ENCODE measurements at places on chromosomes 12 and 14.
A peak's percentile ranks its signal among the peaks of the same experiment; 100 is the strongest.

DNA sequence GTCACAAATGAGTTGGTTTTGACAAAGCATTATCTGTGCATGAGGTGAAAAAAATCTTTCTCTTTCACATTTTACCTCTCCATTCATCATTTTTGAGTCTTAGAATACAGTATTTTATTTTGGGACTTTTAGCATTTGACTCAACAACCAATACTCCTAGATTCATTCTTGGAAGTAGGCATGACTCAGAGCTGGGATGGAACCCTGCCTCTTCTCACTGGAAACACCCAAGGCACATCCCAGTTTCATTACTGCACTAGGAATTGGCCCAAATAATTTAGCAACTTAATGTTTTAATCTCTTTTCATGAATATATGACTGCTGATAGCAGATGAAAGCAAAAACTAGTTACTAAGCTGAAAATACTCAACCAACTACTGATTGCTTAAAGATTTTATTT lies 3.3 kb upstream of the PDZRN4 start:
- no peak for DNase-seq

- no peak for DNase-seq
Measured at GRCh38 chr12:18939051-18939450, 190.5 kb upstream of the PLEKHA5 start.

DNA sequence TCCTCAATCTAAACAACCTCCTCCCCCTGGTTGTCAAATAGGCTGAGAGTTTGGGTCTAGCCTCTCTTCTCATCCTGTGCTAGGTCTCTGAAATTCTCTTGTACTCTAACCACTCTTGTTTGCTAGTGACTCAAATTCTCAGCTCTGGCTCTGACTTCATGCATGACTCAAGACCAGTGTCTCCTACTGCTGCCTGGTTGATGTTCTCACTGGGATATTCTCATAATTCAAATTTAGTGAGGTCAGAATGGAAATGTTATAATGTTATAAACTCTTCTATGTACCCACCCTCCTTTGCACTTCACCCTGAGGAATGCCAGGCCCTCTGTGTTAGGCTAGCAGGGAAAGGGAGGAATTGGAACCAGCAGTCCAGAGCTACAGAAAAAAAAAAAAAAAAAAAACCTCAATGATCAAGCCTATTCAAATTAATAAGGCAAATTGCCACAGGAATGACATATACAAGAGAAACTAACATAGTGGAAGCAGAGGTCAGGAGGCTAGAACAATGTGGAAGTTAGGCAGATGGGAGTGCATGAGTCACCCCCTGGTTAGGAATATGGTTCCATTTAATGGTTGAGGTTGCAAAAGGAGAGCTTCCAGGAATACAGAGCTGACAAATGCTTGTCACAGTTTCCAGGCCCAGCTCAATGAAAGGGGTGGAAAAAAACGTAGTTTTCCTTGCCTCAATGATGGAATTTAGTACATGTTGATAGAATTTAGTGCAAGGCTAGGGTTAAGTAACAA lies 459.5 kb downstream of the RMST start:
- no peak for DNase-seq

DNA sequence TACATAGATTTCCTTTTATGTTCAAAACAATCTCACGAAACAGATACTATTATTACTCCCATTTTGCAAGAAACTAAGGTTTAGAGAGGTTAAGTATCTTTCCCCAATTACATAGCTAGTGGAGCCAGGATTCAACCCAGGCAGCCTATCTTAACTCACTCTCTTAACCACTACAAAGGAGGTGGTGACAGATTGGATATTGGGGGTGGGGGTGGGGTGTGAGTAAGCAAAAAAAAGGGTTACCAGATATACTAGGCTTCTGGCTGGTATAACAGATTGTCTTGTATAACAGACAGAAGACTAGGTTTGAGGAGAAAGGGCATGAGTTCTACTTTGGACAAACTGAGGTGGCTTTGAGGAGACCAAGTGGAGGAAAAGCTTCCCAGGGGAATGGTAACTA lies 2.1 kb downstream of the GMFB start:
- DNase-seq, result peak; percentile 13

DNA sequence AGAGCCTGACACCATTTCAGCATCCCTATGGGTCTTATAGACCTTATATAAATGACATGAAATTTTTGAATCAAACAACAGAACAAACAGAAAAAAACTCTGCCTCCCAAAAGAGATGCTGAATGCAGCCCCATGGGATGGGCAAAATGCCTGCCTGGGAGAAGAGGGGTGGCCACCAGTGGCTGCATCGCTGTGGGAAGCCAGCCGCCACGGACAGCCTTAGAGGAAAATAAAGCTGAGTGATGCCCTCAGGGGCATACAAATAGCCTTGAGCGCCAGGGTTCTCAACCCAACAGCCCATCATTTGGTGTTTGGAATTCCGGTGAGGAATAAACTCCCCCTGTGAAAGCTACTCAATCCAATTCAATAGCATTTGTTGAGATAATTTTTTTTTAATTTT lies 22.9 kb downstream of the SYNE3 start:
- no peak for DNase-seq

- no peak for DNase-seq
Measured at GRCh38 chr12:121958541-121959240, 40.3 kb downstream of the CFAP251 start.

DNA sequence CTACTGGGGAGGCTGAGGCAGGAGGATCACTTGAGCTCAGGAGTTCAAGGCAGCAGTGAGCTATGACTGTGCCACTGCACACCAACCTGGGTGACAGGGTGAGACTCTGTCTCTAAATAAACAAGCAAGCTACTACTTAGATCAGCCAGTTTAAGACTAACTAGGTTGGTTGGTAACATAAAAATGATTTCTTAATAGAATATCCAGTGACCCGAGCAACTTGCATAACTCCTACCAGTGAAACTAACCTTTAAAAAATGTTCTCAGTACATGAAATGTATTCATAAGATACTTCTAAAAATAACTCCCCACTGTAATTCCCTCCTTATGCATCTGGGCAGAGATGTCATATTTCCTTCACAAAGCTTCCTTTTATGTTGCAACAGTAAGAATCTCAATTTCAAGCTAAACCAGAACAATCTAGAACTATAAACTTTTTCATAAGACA lies 15.9 kb downstream of the TAOK3 start:
- no peak for DNase-seq

GRCh38 chr12:66963901-66964300 lies 285.0 kb upstream of the GRIP1 start:
- no peak for DNase-seq

DNA sequence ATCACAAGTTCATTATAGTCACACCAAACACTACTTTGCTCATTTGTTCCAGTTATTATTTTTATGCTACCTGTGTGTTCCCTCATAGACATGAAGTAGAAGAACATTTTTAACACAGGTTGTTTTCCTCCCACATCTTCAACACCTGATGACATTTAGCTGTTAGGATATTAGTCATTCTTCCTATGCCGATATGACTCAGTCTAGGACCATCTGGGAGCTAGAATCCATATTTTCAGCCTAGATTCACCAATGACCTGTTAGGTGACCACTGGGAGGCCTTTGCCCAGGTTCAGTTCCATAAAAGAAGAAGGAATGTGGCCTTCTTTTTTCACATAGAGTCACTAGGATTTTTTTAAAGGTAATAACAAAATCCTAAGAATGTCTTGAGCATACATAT lies 222.8 kb downstream of the C12orf42 start:
- no peak for DNase-seq

GRCh38 chr12:46472893-46473633 lies 100.5 kb upstream of the SLC38A2 start:
- no peak for DNase-seq

All from CD4-positive, alpha-beta T cell treated with Interleukin-10 for 1 hour (primary cell).